Left ventricle myocardium inferior (tissue), 1 donor: ENCODE measurements at places on chromosomes 16 and 17.

- peak; percentile 5 for DNase-seq
These were observed 138.0 kb upstream of the WSB1 start for GRCh38 chr17:27155866-27156265.

- DNase-seq = no peak
These were observed 22.7 kb downstream of the CASKIN2 start for GRCh38 chr17:75492555-75493168.

DNA sequence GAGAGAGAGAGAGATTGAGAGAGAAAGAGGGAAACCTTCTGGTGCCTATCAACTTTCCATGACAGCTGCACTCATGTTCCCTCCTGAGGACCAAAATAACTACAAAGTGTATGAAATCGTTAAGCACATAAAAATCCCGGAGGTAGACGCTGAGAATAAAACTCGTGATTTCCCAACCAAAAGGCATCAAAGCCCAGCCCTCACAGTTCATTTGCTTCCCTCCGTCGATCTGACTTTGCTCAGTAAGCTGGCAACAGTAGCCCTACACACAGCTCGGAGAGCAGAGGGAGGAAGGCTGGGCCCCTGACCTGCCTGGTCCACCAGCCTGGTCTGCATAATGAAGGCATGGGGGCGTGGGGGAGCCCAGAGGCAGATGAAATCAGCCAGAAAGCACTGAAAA lies 273.9 kb upstream of the ZFHX3 start:
- no peak for DNase-seq

DNA sequence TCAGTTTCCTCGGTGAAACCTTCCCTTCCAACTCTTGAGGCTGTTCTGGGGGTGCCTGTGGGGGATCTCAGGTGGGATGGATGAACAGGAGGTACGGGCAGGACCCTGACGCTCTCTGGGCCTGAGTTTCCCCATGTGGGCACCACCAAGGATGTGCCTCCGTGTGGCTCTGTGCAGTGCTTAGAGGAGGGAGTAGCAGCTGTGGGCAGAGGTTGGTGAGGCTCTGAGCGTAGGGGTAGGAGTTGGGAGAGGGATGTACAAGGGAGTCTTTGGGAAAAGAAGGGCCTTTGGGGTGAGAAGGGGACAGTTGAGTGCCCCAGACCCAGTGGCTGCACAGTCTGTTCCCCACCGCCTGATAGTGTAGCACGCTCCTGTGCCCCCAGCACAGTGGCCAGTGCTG lies 59.1 kb downstream of the SNX20 start:
- no peak for DNase-seq

GRCh38 chr16:56341656-56342399 lies 83.5 kb downstream of the AMFR start:
- DNase-seq = no peak

DNA sequence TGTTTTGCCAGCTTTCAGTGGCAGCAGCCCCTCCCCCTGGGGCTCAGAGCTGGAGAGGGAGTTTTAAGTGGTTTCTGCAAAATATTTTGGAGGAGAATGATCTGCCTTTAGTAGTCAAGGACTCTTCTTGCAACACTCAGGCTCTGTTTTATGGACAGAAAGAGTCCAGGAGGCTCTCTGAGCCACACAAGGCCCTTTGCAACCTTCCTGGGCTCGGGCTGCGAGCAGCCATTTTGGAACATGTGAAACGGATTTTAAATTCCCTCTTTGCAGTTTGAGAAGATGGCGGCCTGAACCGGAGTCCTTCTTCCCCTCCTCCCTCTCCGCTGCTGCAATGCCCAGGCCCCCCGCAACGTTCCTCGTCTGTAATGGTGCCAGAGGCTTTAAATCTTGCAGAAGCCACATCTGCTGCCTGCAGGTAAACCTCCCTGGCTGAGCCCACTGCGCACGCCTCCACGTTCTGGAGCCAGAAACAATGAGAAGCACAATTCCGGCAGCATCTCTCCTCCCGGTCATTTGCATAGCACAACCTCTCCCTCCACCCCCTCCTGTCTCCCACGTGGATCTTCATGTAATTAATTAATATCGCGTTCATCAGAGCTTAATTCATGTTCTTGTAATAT lies 386.1 kb downstream of the SEC14L1 start:
- no peak for DNase-seq

GRCh38 chr17:1967213-1967612 lies 57.9 kb downstream of the RTN4RL1 start:
- DNase-seq = no peak

DNA sequence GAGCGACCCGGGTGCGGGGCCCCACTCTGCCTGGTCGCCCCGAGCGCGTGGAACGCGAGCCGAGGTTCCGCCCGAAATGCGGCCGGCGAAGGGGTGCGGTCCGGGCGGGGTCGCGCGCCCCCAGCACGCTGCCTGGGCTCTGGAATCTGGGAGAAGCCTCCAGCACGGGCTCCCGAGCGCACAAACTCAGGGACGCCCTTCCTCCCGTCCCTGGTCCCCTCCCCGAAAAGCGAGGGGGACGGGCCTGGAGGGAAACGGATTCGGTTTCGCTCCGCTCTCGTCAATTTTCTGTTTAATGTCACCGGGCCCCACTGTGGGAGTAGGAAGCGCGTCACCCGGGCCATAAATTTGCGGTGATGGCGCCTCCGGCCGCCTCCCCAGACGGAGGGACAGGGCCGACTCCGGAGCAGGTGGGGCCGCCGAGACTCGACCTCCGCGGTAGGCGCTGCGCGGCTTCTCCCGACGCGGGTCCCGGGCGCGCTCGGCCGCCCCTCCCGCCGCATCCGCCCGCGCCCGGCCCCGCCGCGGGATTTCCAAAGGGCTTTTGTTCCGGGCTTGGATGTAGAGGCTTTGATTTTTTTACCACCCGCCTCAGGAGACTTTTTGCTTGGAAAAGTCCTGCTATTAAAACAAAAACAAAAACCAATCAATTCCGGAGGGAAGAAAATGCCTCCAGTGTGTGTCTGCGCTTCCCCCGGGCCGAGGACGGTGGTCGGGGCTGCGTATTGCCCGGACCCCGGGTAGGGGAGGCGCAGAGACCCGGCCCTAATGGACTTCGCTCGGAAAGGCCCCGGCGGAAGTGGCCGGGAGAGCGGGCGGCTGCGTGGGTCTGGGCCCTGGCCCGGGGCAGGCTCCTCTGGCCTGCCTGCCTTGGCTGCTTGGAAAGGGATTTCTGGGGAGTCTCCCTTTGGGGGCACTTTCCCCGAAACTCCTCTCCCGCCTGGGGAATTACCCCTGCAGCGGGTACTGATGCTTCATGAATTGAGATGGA lies 7.9 kb upstream of the BAHCC1 start:
- peak; percentile 59 for DNase-seq

DNA sequence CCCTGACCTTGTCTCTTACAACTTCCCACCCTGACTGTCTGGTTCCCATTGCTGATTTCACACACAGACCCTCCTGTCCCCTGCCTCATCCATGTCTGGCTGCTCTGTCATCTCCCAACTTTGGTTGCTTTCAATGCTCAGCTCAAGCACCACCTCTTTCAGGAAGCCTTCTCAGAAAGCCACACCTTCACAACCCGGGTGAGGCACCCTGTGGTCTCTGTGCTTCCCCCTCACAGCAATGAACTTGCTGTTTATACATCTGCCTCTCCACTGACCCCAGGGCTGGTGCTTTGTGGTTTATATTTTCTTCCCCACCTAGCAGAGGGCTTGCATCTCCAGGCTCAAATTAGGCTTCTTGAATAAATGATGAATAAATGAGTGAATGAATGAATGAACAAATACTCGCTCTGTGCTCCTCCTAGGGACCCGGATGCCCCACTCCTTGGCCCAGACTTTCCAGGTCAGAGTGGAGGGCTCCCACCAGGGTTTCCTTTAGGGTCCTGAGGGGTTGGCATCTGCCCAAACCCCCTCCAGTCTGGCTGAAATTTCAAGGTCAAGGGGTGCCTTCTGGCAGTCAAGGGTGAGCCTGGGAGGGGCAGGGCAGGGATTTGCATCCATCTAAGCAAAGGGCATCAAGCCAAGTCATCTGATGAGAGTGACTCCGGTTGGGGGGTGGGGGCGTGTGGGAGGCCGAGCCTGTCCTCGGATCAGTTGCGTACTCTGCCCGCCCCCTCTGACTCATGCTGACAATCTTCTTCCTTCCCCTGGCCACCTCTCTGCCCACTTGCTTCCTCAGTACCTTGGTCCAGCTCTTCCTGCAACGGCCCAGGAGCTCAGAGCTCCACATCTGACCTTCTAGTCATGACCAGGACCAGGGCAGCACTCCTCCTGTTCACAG lies at the start of gene ITGAX:
Gene ITGAX (plus strand): TSS at position 783 of the 898 bp plus-strand sequence. CDS start 79 bp downstream, at position 862.
- peak; percentile 54 for DNase-seq

- no peak for DNase-seq
These were observed 27.7 kb upstream of the RBFOX1 start for GRCh38 chr16:7304958-7305357.

DNA sequence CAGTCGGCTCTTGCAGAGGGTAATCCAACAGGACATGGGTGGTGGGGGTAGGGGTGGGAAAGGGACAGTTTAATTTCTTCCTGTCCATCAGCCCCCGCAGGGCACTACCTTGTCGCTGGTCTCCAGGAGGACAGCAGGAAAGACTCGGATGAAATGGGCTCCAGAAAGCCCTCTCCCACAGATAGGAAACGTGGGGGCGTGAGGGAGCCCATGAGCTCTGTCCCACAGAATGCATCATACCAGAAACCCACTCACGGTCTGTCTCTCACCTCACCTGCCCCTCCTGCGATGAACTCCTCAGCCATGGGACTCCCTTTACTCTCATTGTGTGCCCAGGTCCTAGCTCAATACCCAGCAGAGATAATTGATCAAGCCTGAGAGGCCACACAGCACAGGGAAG lies 240.1 kb downstream of the GSG1L start:
- DNase-seq = no peak

- peak; percentile 70 for DNase-seq
These were observed 586 bp downstream of the UBALD2 start for GRCh38 chr17:76265624-76266243.

GRCh38 chr17:72382971-72383722 lies 262.3 kb downstream of the SOX9 start:
- DNase-seq = peak; percentile 68

DNA sequence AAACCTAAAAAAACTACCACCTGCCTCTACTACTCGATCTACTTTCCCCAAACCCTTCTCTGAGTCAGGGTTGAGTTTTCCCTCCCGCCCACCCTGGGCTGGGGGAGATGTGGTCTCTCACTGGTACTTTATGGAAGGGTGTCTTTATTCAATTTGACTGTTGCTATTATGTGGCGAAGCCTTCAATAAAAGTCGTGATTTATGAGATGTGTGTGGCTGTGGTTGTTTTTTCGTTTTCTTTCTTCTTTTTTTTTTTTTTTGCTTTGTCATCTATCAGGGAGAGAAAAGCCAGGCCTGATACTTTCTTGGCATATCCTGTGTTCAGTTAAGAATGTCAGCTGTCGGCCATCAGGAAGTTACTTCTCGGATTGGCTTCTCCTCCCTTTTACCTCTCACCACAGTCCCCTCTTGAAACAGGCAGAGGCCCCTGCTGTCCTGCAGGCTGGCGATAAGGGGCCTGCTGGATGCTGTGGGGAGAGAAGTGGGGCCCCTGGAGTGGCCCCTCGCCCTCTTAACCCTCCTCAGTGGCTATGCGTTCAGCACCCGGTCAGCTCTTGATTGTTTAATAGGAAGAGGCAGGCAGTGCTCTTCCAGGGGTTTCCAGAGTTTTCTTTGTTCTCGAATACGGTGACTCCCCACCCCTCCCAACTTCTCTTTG lies 123.0 kb downstream of the MSI2 start:
- DNase-seq = no peak

DNA sequence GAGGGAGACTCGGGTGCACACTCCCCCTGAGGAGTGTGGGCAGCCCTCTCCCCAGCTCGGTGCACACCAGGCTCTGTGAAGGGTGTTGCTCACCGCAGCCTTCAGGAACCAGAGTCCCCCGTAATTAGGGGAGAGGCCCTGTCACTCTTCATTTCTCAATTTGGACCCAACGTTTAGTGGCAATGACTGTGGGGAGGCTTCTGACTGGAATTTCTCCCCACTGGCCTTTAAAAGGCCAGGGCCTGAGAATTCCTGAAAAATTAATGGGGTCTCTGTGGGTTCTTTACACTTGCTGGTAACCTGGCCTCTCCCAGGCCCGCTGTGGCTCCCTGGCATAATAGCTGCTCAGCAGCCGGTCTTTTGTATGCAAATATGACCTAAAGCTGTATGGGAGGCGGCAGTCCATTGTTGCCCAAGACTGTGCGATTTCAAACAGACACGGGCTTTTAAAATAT lies 209.7 kb downstream of the MSI2 start:
- DNase-seq = no peak

- peak; percentile 26 for DNase-seq
These were observed 670 bp downstream of the TNFSF12 start for GRCh38 chr17:7549401-7550055.

DNA sequence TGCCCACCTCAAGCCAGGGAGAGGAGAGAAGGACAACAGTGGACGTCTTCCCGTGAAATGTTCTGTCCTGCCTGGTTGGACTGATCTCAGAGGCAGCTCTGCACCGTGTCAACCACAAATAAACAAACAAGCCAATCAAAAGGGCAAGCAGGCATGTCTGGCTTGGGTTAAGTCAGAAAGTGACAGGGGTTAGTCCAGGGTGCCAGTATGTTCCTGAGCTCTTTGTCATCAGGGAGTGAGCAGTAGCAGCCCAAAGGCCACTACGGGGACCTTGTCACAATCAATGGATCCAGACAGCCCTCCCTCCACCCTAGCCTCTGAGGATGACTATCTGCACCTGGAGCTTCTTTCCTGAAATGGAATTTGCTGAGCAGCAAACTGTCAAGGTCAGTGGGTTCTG lies 35.0 kb downstream of the CNGB1 start:
- DNase-seq = no peak

DNA sequence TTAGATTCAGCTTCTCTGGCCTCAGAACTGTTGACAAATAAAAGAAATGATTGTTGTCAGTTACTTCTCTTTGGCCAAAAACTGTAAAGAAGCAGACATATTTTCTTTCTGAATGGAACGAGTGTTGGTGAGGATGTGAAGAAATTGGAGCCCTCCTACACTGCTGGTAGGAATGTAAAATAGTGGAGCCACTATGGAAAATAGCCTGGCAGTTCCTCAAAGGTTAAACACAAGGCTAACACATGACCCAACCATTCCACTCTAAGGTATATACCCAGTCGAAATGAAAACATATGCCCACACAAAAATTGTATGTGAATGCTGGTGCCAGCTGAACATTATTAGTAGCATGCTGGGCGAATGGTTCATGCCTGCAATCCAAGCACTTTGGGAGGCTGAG lies 14.2 kb upstream of the KRT24 start:
- no peak for DNase-seq

GRCh38 chr16:31466381-31466841 lies 5.5 kb upstream of the TGFB1I1 start:
- no peak for DNase-seq

- no peak for DNase-seq
These were observed 10.8 kb downstream of the PSMD7 start for GRCh38 chr16:74307383-74307782.

- no peak for DNase-seq
These were observed 54.5 kb downstream of the TENT4B start for GRCh38 chr16:50207652-50208051.

GRCh38 chr16:89004209-89004831 lies 27.3 kb upstream of the CBFA2T3 start:
- peak; percentile 50 for DNase-seq
